Erythroblast (primary cell): ENCODE measurements at places on chromosomes 2 and 18.

- no peak for DNase-seq
These were observed 98.9 kb downstream of the CCDC148 start for GRCh38 chr2:158357699-158358098.

DNA sequence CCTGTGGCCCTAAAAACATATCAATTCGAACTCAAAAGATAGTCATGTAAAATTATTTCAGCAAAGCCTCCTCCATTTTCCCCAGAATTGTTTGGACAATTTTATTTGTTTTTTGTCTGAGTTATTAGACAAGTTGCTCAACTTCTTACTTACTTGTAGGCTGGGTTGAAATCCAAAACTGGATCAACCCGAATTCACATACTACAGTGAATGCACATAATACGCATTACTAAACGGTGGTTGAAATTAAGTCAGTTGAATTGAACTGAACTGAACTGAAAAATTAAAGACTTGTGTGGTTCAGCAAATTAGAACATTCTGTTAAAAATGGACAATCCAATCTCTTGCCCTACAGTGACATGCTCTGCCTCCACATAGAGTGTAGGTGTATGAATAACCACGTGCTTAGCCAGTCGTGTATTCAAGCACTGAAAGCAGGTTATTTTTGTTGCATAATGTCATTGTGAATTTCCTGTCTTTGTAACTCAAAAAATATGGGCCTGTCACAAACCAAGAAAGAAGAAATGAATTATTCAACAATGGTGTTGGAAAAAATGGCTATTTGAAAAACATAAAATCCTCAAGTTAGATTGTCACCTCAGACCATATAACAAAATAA, 441.0 kb downstream of the TXNL1 start:
- no peak for DNase-seq

DNA sequence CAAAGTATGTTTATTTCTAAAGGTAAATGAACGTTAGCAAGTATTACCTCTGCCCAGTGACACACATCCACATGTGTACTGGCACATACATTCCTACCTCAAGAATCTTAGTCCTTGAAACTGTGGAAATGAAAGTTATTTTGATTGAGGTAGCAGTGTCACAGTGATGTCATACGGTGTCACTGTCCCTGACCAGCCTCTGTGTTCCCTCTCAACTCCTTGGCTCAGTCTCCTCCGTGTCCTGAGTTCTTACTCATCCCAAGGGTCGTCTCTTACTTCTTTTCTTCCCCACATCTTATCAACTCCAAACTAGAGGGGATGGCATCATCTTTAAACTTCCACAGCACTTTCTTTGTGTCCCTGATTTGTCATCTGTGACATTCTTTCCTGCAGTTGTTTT, 3.3 kb downstream of the NCK2 start:
- DNase-seq: no peak

GRCh38 chr2:188726626-188727247, 247.4 kb upstream of the COL3A1 start:
- no peak for DNase-seq

DNA sequence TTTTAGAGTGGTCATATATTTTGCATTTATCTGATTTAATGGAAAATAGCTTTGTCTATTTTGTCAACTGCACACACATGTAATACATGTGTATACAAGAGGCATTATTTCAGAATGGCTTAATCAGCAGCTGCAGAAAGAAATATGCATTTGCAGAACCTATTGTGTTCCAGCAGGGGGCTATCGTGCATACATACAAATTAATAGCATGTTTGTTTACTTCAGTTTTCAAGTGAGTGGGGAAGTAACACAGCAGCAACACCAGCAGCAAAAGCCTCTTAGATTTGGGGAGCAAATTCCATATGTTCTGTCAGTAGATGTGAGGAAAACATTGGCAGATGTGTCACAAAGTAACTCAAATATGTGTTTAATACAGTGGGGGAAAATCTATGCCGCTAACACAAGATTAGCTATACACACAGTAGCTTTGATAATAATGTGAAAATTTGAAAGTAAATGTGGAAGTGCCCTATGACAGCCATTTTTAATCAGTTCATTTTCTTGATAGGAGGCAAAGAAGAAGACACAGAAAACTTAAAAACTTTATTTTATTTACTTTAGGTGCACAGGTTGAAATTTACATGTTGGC, 218.1 kb downstream of the WDR7 start:
- DNase-seq: peak; percentile 71

DNA sequence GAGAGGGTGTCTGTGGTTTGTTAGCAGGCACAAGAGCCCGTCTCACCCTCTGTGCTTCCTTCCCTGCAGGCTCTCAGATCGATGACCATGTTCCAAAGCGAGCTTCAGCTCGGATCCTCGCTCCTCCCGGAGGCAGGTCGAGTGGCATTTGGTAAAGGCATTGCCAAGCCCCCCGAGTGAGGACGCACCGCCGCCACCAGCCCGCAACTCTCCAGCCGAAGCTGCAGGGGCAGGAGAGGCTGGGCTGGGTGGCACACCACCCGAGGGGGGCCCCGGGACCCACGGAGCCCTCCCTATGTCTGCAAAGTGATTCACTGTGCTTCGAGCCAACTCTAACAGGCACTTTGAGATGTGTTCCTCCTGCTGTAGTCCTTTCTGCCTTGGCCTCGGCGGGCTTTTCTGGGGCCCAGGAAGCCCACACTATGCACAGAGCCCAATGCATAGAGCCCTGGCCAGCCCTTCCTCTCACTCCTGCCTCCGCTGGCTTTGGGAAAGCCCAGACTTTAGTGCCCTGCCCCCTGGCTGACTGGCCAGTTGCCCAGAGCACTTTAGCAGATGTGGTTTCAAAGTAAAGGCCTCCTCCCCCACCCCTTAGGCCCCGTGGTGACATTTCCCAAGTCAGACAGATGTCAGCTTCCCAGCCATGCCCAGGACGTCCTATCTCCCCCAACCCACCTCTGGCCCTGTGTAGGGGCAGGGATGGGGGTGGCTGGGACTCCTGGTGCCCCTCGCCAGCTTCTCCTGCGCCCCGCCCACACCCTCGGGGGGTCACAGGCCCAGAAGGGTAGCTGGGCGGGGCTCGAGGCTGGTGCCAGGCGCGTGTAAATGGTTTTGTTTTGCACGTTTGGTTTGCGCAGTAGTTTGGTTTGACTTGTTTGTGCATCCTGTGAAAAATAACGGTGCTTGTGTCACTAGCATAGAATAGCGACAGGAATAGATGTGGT, 23.3 kb upstream of the MAPRE3 start:
- DNase-seq: no peak
